ENCODE measurements at places on chromosomes 4 and X. TPM values are rescaled to one million over a fixed set of nuclear protein-coding genes. Genes with fewer than 3 reads are reported as not detected.

GRCh38 chr4:64394469-64394868 lies 14.8 kb downstream of the TECRL start:
- no peak for DNase-seq

DNA sequence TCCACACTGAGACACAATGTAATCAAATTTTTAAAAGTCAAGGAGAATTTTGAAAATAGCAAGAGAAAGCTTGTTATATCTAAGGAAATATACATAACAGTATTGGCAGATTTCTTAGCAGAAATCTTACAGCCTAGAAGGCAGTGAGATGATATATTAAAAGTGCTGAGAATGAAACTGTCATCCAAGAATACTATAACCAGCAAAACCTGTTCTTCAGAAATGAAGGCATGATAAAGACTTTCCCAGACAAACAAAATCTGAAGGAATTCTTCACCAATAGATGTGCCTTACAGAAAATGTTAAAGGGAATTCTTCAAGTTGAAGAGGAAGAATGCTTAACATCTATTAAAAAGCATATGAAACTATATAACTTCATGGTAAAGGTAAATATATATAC lies 73.6 kb downstream of the CPEB2 start:
- no peak for DNase-seq

DNA sequence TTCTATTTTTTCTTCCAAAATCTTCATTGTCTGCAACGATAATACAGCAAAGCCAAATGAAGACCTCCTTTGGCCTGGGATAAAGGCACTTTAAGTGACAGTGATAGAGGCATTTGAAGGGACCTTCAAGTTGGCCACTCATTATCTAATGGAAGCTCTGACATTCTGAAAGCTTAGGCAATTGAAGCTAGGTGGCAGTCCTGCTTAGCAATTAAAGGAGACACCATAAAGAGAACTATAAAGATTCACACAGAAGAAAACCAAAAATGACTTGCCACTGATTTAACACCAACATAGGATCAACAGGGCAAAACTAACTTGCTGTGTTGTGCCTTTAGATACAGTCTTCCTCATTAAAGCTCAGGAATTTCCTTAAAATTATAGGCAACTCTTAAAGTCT lies 103.3 kb upstream of the TSPAN7 start:
- no peak for DNase-seq

GRCh38 chr4:3682236-3683076 lies 83.7 kb upstream of the ADRA2C start:
- no peak for DNase-seq

DNA sequence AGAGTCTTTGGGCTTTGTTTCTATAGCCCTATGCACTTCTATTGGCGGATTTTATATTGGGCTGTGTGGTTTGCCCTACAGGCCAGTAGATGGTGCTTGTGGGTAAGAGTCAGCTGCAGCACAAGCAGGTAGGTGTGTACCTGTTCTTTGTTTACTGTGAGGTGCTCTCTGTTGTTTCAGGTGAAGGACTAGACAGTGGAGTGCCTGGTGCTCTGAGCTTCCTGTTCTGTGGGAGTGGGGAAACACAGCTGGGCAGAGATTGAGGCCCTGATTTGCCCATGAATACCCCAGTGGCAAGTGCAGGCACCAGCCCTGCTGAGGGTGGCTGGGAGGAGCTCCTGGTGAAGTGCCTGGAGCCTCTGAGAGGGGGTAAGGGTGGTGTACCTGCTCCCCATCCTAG lies 26.3 kb upstream of the UCP1 start:
- DNase-seq: peak; percentile 76

The GPC3 gene
- 81.0 TPM for total RNA-seq
